ENCODE measurements at places on chromosomes 12 and 14.

DNA sequence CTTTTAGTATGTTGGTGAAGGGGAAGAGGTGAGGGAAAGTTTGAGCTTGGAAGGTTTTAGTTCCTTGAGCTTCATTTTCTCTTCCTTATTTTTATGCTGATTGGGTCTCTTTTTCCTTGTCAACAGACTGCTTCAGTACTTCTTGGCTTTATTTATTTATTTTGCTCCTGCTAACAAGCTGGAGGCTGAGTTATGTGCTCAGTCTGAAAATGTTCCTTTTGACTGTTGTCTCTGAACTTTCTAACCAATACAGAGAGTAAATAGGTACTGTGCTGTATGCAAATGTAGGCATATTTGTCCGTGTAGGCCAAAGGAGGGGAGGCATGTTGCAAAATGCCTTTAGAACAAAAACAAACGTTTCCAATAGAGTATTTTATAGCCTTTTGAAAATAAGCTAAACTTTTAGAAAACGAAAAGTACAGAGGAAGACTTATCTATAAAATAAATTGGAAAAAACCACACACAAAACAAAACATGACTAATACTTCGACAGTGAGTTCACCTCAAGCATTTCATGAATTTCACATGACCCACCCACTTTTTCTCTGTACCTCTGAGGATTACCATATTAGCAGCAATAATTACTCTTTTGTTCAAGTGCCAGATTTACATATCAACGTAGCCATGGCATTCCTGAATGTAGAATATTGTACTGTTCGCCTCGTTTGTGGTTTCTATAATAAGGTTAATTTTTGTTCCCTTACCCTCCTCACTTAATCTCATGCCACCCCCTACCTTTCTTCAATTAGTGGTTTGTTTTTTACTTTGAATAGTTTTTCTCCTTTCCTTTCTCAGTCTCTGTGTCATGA is 4.7 kb upstream of the CREBL2 start:
- peak; percentile 66 for DNase-seq

GRCh38 chr14:24439830-24440605 is 2.6 kb downstream of the SDR39U1 start:
- DNase-seq: no peak

GRCh38 chr14:64244279-64244678 is 49.9 kb downstream of the ESR2 start:
- no peak for DNase-seq

GRCh38 chr12:70366581-70367257 is 629 bp downstream of the KCNMB4 start:
- DNase-seq: peak; percentile 9

GRCh38 chr14:50225067-50225973 is 6.1 kb downstream of the SOS2 start:
- peak; percentile 12 for DNase-seq

DNA sequence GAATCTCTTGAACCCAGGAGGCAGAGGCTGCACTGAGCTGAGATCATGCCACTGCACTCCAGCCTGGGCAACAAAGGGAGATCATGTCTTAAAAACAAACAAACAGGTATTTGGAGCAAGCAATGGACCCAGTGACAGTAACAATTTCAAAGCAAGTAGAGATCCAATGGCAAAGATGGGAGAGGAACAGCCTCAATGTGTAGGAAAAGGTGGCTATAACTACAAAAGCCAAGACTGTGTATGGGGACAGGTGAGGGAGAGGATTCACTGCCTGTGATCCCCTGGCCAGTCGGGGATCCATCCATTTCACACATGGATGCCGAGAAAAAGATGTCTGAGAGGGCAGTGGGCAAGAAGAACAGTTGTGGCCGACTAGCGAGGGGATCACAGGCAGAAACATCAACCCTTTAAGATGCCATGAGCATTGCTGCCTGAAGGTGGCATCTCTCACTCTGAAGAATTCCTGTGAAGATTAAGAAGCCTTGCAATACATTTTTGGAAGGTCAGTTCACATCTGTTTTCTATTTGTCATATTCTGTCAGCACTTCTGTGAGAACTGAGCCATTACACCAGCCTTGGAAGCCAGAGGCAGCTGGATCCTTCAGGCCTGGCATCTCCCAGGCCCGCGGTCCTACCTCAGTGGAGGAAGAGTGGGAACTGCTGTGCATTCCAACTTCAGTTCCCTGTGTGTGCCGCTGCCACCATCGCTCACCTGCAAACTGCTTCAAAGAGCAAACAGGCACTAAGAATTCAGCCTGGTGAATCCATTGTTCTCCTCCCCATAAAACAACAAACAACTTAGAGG is 54.5 kb upstream of the FRS2 start:
- peak; percentile 86 for DNase-seq

- DNase-seq: no peak
These were observed 400.9 kb upstream of the CCDC196 start for GRCh38 chr14:66085224-66085623.

DNA sequence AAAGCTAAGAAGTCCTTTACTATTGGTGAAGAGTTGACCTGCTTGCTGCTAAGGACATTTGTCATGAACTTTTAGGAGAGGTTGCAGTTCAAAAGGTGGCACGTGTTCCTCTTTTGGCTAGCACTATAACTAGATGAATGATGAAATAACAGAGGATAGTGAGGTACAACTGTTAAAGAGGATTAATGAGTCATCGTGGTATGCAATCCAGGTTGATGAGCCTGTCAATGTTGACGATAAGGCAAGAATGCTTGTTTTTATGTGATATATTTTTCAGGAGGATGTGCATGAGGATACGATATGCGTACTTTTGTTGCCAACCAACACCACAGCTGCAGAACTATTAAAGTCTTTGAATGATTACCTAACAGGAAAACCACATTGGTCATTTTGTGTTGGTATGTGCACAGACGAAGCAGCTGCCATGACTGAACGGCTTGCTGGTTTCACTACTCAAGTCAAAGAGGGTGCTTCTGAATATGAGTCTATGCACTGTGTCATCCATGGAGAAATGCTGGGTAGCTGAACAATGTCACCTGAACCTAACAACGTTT is 10.6 kb downstream of the CEP128 start:
- DNase-seq: no peak

DNA sequence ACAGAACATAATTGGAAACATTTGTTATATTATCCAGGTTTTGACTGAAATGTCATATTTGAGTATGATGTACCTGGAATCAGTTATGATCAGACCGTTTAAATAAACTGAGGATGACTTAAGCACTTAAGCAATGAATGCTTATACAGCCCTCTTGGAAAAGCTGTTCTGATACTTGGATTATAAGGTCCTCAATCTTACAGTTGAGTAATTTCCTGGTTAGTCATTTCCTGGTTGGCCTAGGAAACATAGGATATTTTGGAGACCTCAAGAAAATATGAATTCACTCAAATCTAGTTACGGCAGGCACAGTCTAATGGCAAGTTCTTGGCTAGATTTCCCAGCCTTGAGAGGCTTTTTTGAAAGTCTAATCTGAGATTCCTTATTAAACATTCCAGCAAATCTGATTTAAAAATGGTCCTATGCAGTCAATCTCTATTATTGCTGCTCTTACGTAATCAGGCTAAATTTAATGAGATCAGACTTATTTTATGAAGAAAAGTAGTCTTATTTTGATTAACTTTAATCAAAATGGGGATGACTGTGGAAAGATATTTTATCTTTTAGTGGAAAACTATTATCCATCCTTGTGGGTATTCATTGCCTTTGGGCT is 447.2 kb downstream of the SNAPC1 start:
- no peak for DNase-seq

GRCh38 chr12:57894399-57895292 is 46.7 kb upstream of the ATP23 start:
- no peak for DNase-seq

GRCh38 chr12:19177754-19178153 is 48.2 kb downstream of the PLEKHA5 start:
- no peak for DNase-seq

DNA sequence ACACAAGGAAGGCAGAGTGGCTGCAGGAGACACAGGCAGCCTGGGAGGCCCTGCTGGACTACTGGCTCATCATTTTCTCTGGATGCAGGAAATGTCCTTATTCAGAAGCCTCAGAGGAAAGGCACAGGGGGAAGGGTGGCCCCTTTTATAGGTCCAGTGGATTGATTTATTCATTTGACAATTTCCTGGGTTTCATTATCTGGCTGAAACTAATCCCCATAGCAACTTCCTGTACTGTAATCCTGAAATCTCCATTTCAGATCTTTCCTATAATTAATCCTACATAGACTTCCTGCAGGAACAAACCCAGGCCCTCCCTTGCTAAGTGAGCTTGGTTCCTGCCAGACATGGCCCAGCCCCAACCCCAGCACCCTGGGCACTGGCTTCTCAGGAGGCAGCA is 23.0 kb downstream of the KRT76 start:
- DNase-seq: no peak

GRCh38 chr12:6925239-6925539 is 2.6 kb upstream of the ATN1 start:
- DNase-seq: no peak

GRCh38 chr12:54988402-54989054 is 4.0 kb upstream of the TESPA1 start:
- DNase-seq: peak; percentile 86

- no peak for DNase-seq
These were observed 7.6 kb downstream of the NR4A1 start for GRCh38 chr12:52058631-52059361.

DNA sequence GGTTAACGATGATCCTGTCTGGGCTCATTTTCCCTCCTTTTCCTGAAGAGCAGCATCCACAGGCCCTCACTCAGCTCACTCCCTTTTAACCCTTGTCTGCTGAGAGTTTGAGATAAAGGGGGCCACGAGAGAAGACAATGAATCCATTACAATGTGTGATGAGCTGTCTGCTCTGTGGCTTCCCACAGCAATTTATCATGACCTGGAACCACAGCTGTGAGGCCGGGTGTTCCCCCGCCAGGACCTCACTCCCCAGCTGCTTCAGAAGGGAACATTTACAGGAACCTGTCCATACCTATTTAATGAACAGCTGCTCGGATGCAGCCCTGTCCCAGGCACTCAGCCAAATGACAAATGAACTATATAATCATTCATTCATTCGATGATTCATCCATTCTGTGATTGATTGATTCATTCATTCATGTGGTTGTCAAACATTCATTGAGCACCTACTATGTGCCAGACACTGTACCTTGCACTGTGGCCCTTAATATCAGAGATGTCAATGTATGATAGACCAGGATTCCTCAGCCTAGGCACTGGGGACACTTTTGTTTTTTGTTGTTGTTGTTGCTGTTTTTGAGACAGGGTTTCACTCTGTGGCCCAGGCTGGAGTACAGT is 18.5 kb upstream of the P2RX7 start:
- no peak for DNase-seq

GRCh38 chr12:117034701-117035151 is 64.5 kb downstream of the TESC start:
- no peak for DNase-seq

GRCh38 chr12:127263621-127264020 is 1003.3 kb upstream of the TMEM132C start:
- no peak for DNase-seq

DNA sequence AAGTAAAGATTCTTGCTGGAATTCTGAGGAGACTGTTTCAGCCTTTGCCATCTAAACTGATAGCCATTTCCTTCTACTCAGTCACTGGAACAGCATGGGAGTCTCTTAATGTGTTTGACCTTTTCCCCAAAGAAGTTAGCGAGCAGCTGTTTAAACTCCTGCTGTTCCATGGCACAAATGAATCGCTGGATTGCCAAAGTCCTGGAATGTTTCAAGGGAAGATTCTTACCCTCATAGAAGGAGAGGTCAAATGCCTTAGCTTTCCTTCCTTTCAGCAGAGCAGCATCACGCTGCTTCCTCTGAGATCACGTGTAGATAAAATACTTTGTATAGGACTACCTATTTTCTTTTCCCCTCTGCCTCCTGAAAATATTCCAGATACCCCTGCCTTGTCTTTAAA is 10.5 kb upstream of the NR2C1 start:
- peak; percentile 22 for DNase-seq

DNA sequence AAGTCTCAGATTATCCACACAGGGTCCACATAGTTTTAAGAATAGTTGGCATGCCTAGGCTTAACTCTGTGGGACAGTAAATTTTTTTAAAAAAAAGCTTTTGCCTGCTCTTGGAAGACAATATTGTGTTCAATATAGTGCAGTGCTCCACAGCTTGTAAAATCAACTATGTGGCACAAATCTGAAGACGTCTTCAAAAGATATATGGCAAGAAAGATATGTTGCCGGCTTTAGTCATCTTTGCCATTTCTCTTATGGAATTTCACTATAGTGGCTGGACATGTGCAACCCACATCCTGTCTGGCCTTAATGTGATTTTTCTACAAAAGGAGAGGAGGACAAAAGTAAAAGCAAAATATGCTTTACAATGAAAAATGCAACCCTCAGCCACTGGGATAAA is 90.5 kb downstream of the MGST1 start:
- no peak for DNase-seq

GRCh38 chr12:67921286-67921685 is 68.0 kb upstream of the IFNG-AS1 start:
- DNase-seq: no peak

DNA sequence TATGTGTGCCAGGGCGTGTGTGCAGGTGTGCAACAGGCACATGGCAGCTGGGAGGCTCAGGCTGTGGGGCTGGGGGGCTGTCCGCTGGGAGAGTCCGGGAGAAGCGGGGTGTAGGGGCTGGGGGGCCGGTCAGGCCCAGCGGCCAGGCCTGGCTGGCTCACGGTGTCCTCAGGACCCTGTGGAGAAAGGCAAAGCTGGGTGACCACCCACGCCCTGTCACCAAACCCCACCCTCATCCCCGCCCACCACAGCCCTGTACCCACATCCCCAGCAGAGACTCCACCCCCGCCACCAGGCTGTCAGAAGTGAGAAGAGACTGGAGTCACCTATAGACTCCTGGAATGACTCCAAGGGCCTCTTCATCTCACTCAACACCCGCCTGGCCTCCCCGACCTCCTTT is 85.3 kb downstream of the SCARB1 start:
- DNase-seq: no peak

DNA sequence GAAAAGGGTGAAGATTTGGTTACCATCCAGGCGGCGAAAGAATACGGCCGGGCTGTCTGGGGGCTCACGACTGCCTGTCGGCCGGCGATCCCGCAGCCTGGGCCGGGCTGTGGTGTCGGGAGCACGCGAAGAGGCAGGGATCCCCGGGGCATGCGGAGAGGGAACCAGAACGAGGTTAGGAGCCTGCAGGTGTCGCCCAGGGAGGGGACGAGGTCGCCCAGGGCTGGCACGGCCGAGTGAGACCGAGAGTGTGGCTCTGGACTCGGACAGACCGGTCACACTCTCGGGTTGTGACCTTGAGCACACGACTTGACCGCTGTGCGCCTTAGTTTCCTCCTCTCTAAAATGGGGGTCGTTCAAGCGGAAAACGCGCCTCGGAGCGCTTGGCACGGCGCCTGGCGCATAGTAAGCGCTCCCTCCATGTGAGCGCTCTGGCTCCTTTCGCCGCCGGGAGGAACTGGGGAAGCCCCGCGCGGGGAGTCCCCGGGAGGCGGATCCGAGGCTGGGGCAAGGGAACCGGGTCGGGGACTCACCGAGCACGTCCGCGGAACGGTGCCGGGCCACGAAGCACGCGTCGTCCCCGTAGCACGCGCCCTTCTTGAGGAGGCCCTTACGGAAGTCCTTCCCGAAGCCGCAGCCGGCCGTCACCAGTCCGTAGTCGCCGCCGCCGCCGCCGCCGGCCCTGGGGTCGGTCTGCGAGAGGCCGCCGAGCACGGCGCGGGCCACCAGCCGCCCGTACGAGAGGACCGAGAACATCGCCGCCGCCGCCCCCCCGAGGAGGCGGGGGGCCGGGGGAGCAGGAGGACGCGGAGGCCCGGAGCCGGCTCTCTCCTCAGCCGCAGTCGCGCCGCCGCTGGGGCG is 612 bp downstream of the PPTC7 start:
- DNase-seq: peak; percentile 44
